ENCODE measurements at places on chromosomes 16 and 17.

GRCh38 chr16:22205577-22206012 is 483 bp upstream of the EEF2K start:
- DNase-seq, result no peak

DNA sequence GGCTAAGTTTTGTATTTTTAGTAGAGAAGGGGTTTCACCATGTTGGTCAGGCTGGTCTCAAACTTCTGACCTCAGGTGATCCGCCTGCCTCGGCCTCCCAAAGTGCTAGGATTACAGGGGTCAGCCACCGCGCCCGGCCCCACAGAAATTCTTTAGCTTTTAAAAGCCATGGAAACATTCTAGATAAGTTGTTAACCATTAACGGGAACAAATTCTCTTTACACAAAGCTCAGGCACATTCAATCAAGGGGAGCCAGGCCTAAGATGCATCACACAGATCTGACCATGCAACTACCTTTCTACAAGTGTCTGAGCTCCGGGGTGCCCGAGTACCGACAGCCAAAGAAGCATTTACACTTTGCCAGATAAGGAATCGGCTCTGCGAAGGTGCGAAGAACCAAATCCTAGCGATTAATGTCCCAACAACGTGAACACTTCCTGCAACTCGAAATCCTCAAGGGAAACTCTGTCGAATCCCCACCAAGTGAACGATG is 1.0 kb downstream of the EMC8 start:
- no peak for DNase-seq

DNA sequence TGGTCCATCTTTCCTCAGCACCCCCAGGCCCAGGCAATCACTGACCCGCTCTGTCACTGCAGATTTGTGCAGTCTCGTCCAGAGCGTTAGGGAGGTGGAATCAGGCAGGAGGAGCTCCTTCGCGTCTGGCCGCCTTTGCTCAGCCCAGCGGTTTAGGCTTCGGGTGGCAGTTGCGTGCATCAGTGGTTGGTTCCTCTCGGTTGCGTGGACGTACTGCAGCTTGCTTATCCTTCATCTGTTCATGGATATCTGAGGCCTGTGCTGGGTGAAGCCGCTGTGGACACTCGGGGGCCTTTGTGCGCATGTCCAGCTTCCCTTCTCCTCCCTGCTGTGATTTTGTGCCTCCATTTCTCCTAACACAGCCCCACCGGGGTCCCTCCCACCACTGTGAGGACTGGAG is 4.7 kb upstream of the P2RX1 start:
- DNase-seq, result no peak

- DNase-seq, result peak; percentile 44
Measured at GRCh38 chr17:35969558-35970380, 11.5 kb downstream of the CCL16 start.

DNA sequence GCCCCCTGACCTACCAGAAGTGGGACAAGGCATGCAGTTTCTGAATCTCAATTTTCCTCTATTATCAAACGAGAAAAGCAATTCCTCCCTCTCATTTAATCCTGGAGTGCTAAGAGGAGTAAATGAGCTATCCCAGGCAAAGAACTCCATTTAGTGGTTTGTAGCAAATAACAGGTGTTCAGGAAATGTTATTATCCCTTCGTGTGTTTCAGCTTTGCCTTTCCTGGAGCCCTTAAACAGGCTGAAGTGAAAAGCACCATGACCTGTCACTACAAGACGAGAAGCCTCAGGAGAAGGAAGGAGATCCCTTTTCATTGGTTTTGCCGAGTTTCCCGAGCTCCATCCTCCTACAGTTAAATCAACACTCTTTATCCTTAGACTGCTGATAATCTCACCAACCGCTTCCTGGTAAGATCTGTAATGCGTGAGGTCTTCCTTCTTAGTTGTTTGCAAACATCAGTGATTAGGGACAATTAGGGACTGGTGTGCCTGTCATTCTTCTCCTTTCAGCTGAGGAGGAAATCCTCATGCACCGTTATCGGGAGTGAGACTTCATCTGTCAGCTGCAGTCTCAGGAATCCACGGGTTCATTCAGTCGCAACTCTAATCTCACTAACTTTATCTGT is 30.8 kb upstream of the MYOCD start:
- no peak for DNase-seq

- DNase-seq, result no peak
Measured at GRCh38 chr17:6815775-6816174, 15.8 kb downstream of the TEKT1 start.

- no peak for DNase-seq
Measured at GRCh38 chr16:3143598-3144320, 8.9 kb downstream of the ZNF213 start.

DNA sequence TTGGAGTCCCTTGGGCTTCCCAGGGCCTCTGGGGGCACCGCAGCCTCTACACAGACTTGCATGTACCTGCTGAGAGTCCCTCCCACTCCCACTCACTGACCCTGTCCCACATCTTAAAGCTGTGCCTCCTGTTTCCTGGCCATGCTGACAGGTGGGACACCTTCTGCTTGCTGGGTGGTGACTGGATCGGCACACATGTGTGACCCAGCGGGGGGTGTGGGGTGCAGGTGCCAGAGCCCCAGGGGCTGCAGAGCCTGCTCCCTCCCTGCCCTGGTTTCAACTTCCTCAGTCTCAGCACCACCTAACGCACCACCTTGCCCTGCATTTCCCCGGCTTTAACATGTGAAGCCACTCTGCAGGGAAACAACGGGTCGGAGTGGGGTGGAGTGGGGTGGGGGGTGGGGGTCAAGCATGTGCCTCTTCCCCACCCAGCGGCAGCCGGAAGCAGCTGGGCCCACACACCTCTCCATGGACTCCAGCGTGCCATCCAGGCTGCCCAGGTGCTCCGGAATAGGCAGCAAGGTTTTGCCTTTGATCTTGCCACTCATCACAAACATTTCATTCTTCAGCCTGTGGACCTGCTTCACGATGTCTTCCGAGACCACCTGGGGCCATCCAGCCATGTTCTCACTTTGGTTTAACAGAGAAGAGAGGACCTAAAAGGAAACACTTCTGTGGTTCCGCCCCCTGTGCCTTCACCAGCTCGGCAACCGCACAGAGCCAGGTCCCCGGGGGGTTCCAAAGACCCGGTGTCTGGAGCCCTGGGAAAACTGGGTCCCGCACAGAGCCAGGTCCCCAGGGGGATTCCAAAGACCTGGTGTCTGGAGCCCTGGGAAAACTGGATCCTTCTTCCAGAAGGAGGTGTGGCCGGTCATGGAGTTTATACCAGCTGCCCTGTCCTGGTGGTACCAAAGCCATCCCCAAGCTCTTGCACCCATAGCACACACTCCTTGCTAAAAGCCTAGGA is 4.7 kb downstream of the DNAH17 start:
- no peak for DNase-seq

DNA sequence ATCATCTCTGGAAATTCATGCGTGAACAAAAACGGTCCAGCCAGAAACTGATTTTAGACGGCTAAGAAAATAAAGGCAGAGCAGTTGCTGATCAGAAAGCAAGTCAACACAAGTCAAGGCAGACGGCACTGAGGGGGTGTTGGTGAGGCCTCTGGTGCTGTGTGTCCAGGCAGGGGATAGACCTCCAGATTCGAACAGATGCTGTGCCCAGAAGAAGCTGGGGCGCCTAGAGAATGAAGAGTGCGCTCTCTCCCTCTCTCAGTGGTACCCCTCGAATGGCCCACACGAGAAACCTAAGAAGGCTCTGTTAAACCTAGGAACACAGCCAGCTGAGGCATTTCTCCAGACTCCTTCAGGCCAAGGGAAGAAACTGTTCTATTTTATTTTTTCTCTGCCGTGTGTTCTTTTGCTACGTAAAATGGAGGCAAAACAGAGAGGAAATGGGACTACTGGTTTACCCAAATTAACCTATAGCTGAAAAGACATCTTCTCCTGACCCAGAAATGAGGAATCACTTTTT is 178.3 kb downstream of the PMP22 start:
- DNase-seq, result no peak

DNA sequence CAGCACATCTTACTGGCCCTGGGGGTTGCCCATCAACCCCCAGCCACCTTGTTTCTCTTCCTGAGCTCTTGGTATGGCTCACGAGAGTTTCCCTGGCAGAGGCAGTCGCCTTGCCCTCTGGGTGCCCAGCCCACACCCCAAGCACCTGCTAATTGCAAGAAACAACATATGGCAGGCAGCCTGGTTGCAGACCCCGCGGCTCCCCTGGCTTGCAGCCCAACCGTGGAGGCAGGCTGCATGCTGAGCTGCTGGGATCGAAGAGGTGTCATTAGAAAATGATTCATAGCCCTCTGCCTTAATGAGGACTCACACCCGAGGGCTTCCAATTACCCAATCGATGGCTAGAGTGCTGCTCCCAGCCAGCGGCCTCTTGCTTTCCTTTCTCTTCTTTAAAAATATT is 115.7 kb downstream of the TMEM114 start:
- DNase-seq, result no peak

- DNase-seq, result no peak
Measured at GRCh38 chr17:10229181-10229580, 30.8 kb upstream of the GAS7 start.

DNA sequence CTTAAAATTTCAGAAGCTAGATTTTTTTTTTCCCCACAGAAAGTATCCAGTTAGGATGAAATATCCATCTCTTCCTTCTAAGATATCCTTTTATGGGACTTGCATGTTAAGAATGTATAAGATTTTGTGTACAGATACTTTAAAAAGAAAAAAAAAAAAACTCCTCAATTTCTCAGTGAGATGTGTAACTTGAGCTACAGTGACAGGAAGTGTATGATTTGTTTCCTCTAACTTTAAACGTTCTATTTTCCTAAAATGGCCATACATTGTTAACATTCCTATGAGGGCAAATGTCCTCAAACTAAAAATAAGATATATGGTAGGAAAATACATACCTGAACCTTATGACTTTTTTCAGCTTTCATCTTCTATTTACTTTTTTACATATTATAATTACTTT is 8.9 kb downstream of the FBXO47 start:
- peak; percentile 57 for DNase-seq

- no peak for DNase-seq
Measured at GRCh38 chr17:82018152-82018988, 4.3 kb downstream of the CENPX start.

GRCh38 chr17:78805301-78805700 is 23.2 kb upstream of the CYTH1 start:
- no peak for DNase-seq

GRCh38 chr17:57073626-57074025 is 11.4 kb upstream of the AKAP1 start:
- no peak for DNase-seq

DNA sequence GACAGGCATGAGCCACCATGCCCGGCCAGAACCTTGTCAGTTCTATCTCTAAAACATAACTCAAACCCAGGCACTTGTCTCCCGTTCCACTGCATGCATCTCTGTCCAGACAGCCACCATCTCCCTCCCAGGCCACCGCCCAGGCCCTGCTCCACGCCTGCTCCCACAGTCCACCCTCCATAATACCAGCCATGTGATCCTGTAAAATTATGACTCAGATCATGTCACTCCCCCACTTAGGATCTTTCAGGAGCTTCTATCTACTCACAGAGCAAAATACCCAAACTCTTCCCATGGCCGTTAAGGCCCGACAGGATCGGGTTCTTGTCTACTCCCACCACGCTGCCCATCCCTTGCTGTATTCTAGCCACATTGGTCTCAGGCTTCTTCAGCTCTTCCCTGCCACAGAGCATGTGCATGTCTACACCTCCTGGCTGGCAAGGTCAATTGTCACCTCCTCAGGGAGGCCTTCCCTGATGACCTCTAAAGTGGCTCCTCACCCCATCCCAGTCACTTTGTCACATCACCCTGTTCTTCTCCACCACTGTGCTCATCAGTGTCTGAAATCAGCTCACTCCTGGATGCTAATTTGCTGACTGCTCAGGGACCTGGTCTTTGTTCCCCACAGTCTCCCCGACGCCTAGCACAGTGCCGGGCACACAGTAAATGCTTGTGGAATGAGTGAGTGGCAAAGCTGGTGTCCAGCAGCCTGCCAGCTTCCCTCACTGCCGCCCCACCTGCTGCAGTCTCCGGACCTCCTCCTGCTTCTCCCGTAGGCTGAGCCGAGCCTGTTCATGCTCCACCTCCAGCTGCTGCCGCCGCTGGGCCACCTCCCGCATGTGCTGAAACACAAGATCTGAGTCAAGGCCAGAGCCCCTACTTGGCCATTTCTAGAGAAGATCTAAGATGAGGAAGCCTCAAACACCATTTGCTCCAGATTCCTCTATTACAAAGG is 6.7 kb downstream of the TSPOAP1 start:
- DNase-seq, result no peak

DNA sequence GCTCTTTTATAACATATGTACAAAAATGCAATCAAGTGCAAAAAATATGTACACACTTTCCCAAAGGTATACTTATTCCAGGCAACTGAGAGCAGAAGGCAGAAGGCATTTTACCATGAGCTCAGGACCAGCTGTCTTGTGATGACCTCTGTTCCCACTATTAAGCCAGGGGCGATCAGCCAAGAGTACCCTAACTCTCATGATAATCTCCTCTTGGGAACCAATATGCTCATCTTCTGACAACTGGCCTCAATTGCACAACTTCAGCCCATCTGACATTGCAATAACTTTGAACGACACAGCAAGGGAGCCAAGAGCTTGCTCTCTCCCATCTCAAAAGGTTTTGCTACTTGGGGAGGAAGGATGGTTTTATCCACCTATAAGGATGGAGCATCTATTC is 471.9 kb downstream of the HS3ST3B1 start:
- DNase-seq, result no peak

DNA sequence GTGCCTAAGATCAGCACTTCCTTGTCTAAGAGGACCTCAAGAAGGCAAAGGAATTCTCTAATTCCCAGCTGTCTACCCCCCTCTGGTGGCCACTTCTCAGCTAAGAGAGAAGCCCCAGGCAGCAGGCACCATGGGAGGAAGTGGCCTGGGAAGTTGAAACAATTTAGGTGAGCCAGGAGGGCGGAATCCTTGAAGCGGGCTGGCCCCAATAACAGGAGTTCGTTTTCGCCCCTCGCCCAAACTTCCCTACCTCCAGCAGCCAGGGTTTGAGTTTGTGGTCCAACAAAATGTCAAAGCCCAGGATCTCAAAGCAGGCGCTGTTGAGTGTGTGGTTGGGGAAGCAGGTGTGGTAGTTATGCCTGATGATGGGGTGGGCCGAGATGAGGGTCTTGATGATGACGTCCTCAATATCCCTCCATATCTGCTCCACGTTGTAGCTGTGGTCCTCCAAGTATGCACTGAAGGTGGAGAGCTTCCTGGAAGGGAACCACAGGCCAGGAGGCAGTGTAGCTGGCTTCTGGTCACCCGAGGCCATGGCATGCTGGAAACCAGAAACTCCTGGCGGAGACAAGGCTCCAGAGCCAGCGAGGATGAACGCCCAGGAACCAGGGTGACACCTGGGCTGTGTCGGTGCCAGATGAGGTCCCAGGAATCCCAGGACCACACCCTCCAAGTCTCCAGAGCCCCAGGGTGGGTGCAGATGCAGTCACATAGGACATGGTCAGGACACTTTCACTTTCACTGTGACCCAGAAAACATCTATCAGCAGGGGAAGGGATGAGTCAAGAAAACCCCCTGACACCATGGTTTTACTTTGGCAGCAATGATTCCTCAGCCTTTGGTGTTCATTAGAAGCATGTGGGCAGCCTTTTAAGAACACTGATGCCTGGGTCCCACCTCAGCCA is 25.6 kb downstream of the TTLL6 start:
- DNase-seq, result peak; percentile 67
